Activated CD4-positive, alpha-beta T cell treated with anti-CD3 and anti-CD28 coated beads, Interleukin-2, amount 50 U/mL, for 16 hours (primary cell): ENCODE measurements at places on chromosomes 6 and 20.
A peak's percentile ranks its signal among the peaks of the same experiment; 100 is the strongest.

GRCh38 chr6:142896732-142897131 is 48.2 kb downstream of the HIVEP2 start:
- no peak for DNase-seq

GRCh38 chr6:15247500-15248450 is 1.9 kb downstream of the JARID2 start:
- peak; percentile 60 for DNase-seq

- DNase-seq: peak; percentile 59
Measured at GRCh38 chr6:90175627-90176538, 120.8 kb downstream of the BACH2 start.

DNA sequence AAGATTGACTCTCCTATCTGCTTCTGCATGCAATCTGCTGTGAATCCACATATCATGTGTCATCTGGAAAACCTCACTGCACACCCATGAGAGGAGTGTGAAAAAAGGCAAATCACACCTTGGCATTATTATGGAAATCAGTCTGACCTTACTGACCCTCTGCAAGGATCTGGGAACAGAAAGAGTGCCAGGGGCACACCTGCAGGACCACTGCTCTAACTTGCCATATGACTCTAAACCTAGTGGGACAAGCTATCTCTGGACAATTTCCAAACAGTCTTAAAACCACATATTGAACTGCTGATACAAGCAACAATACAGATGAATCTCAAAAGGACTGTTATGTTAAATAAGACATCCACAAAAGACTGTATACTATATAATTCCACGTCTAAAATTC is 50.3 kb downstream of the ABHD12 start:
- no peak for DNase-seq
